CD4-positive, alpha-beta T cell treated with Interleukin-6 at 100 ng/mL for 8 hours (primary cell): ENCODE measurements at places on chromosomes 6 and 20.

- no peak for DNase-seq
Observed at GRCh38 chr6:16503970-16504415, 257.3 kb downstream of the ATXN1 start.

DNA sequence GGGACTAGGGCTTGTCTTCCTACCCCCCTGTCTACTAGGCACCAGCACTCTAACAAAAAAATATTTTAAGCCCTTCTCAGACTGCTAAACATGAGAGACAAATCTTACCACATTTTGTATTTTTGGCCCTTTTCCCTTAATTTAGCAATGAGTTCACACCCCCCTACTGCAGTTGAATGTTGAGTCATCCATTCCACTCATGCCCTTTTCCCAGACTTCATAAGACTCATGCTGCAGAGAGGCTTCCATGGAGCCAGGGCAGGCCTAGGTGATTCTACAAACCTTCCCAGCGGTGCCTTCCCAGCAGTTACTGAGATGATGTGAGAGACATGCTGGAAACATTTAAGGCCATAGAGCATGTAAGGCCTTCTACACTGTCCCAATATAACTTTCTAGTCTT is 53.9 kb downstream of the PXDC1 start:
- DNase-seq = no peak

- no peak for DNase-seq
Observed at GRCh38 chr6:112367628-112368027, 20.5 kb downstream of the RFPL4B start.

DNA sequence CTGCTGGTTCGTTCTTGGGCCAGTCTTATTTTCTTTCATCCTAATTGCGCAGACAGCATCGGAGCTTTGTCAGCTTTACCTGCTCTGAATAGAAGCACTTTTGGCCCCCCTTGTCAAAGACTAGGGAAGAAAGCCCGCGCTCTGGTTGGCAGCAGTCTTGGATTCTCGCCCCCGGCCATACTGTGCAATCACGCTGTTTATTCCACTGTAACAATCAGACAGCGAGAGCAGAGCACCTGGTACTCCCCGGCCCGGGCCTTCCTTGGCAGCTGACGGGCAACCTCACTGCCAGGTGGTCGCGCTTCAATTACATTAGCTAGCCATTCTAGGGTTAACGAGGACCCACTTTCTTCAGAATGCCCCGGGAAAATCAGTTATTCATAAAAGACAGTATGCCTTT is 72.6 kb downstream of the INSM1 start:
- DNase-seq = no peak

DNA sequence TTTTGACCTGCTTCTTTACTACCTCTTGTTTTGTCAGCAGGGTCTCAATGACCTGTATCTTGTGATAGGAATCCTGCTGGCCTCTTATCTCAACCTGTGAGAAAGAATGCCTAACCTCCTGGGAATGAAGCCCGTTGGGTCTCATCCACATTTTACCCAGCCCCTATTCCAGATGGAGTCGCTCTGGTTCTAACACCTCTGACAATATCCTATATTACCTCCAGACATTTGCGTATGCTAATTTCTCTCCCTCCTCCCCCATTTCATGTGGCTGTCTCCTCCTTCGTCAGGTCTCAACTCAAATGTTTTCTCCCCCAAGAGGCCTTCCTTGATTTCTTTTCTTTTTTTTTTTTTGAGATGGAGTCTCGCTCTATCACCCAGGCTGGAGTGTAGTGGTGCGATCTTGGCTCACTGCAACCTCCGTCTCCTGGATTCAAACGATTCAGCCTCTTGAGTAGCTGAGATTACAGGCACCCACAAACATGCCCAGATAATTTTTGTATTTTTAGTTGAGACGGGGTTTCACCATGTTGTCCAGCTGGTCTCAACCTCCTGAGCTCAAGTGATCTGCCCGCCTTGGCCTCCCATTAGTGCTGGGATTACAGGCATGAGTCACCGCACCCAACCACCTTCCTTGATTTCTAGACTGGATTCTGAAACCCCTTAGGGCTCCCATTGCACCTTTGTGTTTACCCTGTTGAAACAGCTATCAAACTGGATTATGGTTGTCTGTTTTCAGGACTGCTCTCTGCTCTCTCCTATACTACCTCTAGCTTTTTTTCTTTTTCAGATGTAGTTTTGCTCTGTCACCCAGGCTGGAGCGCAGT is 49.5 kb upstream of the B4GALT5 start:
- DNase-seq = no peak

- DNase-seq = no peak
Observed at GRCh38 chr6:169837529-169838250, 86.3 kb downstream of the ERMARD start.
